ENCODE measurements at places on chromosomes 3 and 15.

DNA sequence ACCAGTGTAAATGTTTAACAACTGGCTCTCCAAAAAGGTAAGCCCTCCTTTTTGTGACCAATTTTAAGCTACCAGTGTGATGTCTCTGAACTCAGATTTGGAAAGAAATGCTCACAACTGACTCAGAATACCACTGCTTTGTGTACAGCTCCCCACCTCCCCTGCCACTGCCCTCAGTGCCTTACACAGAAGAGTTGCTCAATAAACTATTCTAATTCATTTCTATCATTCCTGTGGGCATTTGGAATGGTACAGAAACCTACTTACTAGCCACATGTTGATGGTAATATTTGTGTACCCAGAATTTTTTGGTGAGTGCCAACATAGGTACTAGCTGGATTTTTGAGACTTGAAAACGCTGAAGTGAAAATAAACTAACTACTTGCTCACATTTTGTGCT, 16.0 kb downstream of the LRRN1 start:
- no peak for DNase-seq

GRCh38 chr3:55668359-55668758, 181.3 kb upstream of the WNT5A start:
- DNase-seq = no peak

- DNase-seq = no peak
Observed at GRCh38 chr3:97839944-97840343, 18.1 kb downstream of the CRYBG3 start.

DNA sequence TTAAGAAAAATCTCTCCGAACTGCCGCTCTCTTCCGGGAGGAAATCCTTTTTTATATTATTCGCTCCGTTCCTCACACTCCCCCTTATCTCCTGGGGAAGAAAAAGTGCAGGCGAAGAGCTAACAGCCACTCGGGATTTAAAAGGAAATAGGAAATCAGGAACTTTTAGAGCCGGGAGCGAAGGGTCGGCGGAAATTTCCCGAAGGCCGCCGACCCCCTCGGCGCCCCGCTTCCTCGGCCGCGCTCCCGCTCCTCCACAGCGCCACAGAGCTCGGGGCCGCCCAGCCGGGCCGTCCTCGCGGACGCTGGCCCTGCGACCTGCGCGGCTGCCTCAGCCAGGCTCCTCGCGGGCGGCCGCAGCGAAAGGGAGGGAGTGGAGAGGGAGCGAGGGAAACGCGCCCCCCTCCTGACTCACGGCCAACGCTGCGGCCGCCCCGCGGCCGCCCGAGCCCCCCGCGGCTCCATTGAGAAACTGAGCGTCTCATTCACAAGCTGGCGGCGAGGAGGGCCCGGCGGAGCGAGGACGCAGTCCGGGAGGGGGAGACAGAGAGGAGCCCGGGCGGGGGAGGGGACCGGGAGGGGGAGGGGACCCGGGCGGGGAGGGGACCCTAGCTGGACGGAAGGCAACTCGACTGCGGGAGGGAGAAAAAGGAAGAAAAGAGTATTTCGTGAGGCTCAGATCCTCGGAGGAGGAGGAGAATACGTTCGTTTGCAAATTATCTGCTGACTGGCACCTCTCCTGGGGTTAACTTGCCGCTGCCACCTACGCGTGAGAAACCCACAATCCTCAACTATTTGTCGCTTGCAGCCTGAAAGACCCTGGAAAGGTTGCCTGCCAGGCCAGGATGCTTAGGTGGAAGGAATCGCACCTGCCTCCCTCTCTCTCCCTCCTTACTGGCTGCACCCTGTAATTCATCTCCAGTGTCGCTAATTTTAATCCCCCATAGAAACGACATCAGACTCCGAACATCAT, at the start of gene PTPN9:
Gene PTPN9, minus strand, starts transcription at position 368 of the 973 bp plus-strand sequence. CDS start 539 bp downstream, outside the sequence.
- peak; percentile 72 for DNase-seq

- DNase-seq = no peak
Observed at GRCh38 chr3:27792869-27793268, 70.7 kb upstream of the EOMES start.

GRCh38 chr3:128081846-128082245, 29.6 kb downstream of the SEC61A1 start:
- no peak for DNase-seq

DNA sequence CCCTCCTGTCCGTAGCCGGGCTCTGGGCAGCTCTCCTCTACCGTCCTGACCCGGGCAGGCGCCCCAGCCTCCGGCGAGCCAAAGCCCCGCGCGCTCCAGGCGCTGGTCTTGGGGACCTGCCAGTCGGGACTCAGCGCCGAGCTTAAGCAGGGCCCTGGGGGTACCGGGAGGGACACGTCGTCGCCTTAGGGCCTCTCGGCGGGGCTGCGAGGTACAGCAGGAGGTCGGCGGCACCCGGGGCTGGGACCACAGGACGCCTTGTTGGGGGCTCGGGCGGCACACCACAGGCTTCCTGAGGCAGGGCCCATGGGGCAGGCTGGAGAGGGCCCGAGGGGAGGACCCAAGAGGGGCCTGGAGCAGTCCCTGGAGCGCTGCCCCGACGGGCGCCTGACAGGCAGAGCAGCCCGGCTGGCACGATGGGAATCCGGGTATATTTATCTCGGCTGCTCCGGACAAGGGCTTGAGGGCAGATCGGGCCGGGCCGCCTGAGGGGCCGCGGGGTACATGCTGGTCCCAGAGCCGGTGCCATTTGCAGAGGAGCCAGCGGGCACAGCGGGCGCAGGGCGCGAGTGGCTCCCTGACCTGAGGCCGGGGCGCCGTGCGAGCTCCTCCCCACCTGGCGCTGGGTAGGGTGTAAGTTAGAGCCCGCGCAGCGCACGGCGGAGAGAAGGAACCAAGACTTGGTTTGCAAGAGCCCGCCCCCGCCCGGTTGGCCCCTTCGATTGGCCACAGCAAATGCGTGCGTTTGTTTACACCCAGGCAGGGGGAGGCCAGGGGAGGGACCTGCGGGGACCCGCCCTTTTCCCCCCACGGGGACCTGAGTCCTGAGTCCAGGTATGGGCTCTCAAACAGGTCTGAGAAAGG, 574 bp downstream of the SLC38A3 start:
- peak; percentile 40 for DNase-seq

DNA sequence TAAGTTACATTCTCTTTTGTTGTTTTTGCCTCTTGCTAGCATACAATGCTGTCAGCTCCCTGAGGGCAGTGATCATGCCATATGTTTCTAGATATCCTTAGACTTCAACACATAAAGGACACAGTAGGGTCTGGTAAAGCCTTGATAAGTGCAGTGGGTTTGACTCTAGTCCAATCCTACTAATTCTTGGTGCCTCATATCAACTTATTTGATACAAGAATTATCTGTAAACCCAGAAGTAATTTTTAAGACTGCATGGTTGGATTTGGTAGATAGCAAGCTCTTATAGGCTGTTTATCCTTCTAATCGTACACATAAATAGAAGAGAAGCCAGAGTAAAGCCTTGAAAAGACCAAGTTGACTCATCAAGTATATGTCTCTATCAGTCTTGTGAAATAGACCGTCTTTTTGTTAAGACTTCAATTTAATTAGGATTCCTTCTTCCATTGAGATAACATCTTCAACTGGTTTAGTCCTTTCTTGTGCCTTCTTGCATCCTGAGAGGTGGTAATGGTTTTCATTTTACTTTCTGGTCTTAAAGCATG, 265.6 kb upstream of the CDIN1 start:
- DNase-seq = no peak

DNA sequence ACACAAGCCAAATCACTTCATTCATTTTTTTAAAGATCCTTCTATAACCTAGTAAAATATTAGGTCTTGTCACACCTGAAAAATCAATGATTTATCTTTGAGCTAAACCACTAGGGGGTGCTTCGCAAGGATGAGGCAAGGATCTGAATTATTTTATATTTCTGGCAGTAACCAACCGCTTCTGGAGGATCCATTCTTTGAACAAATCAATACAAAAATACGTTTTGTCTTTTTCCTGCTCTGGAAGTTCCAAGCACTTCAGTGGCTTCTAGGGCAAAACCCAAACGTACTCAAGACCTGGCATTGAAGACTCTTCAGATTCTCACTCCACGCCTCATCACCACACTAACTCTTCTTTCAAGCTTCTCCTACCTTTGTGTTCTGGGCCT, 486 bp downstream of the LSG1 start:
- DNase-seq = no peak

DNA sequence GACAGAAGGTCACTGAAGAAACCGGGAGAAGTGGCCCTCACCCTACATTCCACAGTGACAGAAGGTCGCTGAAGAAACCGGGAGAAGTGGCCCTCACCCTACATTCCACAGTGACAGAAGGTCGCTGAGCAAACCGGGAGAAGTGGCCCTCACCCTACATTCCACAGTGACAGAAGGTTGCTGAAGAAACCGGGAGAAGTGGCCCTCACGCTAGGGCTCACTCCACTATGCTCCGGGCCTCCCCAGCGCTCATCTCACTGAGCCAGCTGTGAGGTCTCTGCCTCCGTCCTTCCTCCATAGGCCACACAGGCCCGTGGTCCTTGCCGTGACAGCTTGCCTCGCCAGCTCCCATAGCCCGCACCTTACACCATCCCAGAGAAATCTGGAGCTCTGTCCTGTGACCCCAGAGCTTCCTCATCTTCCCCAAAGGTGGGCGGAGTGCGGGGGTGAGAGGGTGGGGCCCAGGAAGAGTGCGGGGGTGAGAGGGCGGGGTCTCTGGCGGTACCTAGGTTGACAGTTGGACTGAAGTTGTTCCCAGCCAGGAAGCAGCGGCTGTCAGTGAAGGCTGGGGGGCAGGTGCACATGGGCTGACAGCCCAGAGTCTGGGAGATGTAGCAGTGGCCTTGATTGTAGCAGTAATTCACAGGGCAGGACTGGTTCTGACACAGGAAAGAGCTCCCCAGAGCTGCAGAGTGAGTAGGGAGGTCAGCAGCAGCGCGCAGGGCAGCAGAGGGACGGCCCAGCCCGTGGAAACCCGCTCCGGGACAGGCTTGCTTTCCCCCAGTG, 32.0 kb downstream of the MUC20 start:
- DNase-seq = no peak

GRCh38 chr15:50209809-50210208, 27.8 kb downstream of the SLC27A2 start:
- no peak for DNase-seq

DNA sequence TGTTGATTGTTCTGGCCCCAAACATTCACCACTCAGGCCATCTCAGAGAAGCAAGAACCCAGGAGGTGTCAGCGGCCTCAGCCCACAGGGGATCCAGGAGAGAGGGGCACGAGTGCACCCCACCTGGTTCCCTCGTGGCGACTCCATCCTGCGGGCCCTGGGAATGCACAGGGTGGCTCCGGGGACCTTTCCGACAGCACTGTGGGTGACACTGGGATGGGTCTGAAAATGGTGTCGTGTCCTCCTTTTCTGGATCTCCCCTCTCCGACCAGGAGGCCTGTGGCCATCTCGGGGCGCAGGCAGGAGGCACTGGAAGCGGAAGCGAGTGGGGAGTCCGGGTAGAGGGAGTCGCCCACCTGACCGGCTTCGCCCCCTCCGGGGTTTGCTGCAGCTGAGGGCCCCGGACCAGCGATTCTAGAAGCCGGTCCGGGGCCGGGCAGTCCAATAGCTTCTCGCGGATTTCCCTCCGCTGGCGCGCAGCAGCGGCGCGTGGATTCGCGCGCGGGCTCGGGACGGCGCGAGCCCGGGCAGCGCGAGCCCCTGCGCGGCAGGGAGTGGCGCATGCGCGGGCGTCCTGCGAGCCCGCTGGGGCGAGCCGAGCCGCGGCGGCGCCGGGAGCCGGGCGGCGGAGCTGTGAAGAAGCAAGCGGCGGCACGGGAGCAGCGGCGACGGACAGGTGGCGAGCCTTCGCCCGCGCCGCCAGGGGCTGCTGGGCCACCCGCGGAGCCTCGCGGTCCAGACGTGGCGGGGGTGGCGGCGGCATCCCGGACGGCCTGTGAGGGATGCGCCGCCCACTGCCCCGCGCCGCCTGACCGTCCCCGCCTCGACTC, at the start of gene DOCK3:
Gene DOCK3, plus strand, starts transcription at position 579 of the 830 bp plus-strand sequence. CDS start 337 bp downstream, outside the sequence.
- peak; percentile 59 for DNase-seq

DNA sequence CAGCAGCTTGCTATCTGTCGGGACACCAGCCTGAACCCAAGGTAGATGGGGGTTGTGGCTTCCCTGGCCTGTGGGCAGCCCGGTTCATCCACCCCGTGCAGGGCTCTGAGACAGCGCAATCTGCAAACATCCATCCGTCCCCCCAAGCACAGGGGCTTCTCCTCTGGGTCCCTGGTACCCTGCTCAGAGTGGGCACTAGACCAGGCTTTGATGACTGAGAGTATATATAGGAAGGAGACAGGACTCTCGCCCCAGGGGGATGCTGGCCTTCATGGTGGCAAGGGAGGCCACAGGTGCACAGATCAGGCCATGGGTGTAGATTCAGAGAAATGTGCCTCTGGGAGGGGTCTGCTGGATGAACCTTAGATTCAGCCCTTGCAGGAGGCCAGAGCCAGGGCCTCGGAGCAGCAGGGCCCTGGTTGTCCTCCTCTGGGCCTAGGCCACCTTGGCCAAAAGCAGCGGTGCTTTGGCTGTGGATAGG, 40.3 kb downstream of the CFAP100 start:
- DNase-seq = no peak

- DNase-seq = no peak
Observed at GRCh38 chr3:173943264-173943663, 545.7 kb downstream of the NLGN1 start.

DNA sequence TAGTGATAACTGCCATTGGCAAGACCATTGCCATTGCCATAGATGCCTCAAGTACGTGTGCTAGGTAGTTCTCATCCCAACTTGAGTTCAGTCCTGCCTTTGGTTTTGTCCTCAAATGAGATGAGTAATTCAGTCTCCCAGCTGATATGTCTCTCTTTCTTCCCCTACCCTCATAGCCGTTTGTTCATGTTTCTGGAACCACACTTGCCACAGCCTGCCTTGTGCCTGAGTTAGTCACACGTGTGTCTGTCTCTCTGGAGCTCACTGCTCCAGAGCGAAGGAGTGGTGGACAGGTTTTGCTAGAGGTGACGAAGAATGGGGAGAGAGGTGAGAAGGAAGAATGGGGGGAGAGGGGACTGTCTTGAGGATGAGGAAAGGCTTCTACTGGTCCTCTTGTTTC, 88.0 kb upstream of the IGF1R start:
- DNase-seq = no peak

- no peak for DNase-seq
Observed at GRCh38 chr3:177673112-177673914, 476.0 kb upstream of the TBL1XR1 start.

DNA sequence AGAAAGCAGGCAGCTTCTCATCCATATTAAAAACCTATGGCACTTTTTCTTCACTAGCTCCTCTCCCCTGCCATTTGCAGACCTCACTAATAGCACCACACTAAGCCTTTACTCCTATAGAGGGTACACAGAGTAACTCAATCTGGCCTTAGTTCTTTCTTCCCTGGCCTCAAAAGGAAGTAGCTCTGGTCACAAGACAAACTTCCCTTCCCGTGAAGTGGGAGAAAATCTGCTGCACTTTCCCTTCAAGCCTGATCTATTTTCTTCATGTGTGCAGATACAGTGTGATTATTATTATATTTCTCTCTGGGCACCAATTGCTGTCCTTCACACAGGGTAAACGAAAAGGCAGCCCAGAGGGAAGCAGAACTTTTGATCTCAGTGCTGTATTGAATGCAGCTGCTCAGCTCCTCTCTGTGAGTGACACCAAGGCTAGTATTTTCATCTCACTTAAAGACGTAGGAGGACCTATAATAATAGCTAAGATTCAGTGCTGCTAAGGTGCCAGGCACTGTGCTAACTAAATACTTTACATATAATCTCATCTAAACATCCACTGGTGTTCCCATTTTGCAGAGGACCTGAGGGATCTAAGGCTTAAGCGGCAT, 61.9 kb upstream of the RASGRP1 start:
- DNase-seq = no peak
